ENCODE measurements at places on chromosomes 16 and 17.

DNA sequence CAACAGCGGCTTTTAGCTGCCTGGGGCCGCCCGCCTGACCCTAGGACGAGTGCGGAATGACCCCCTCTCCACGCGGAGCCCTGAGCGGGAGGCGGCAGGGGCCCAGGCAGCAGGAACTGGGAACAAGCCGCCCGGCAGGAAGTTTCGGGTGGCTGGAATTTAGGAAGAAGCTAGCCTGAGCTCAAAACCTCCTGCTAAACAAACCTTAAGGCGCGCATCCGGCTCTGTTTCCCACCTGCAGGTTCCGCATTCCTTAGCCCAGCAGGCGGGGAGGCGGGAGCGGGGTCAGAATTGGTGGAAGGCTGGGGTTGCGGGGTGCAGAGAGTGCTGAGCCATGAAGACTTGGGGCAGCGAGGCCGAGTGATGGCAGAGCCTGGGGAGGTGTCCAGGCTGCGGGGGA lies 813.9 kb downstream of the KCNJ18 start:
- DNase-seq: no peak

- no peak for DNase-seq
Observed at GRCh38 chr16:11171448-11171709, 84.6 kb downstream of the SOCS1 start.

DNA sequence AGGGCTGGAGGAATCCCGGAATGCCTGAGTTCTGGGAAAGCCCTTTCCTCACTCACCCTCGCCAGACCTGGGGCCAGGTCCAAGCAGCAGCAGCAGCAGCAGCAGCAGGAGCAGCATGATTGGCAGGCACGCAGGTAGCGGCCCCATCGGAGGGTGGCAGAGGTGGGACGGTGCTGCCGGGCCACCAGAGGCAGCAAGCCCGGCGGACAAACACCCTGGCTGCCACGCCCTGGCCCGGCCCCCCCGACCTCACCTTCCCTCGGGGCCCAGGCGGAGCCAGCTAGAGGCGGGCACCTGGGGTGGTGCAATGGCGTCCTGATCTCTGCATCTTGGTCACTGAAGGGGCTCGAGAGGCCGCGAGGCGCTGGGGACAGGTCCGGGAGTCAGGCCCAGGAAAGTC lies 122.4 kb downstream of the LAT start:
- no peak for DNase-seq

GRCh38 chr16:89765292-89765830 lies 44.0 kb downstream of the ZNF276 start:
- no peak for DNase-seq

- no peak for DNase-seq
Observed at GRCh38 chr16:22635357-22635761, 124.7 kb downstream of the NPIPB5 start.
